ENCODE measurements at places on chromosomes 11 and 22. TPM values are rescaled to one million over a fixed set of nuclear protein-coding genes. Genes with fewer than 3 reads are reported as not detected.

GRCh38 chr11:64563966-64564365 is 27.1 kb upstream of the SLC22A12 start:
- DNase-seq = no peak

DNA sequence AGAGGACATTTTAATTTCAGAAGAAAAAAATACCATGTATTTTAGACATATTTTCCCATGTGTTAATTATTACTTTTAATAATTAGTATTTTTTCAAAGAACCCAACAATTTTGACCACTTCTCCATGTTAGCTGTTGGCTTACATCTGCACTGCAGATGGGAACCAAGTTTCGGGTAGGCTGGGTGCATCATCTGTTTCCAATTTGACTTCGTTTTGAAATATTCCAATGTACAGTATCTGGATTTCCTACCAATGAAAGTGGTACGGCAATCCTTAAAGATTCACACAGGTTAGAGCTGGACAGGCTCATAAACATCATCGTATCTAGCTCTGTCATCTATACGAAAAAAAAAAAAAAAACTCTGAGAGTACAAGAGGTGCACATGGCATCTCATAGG is 670.2 kb downstream of the OPCML start:
- no peak for DNase-seq

DNA sequence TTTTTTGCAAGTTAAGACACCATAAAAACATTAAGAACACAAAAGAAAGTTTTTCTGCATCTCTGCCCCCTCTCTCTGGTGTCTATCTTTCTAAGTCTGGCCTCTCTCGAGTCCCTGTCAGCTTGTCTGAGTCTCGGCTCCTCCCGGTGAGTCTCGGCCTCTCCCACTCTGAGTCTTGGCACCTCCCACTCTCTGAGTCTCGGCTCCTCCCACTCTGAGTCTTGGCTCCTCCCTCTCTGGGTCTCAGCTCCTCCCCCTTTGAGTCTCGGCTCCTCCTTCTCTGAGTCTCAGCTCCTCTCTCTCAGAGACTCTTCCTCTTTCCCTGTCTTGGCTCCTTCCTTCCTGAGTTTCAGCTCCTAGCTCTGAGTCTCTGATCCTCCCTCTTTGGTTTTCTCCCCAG is 72.5 kb upstream of the AMPD3 start:
- DNase-seq = no peak

Gene MMP27
- total RNA-seq = not detected

Gene ISX
- not detected for total RNA-seq

Gene C11orf21
- not detected for total RNA-seq

Data from SJCRH30 (cell line).